ENCODE measurements at places on chromosomes 16 and 17.

DNA sequence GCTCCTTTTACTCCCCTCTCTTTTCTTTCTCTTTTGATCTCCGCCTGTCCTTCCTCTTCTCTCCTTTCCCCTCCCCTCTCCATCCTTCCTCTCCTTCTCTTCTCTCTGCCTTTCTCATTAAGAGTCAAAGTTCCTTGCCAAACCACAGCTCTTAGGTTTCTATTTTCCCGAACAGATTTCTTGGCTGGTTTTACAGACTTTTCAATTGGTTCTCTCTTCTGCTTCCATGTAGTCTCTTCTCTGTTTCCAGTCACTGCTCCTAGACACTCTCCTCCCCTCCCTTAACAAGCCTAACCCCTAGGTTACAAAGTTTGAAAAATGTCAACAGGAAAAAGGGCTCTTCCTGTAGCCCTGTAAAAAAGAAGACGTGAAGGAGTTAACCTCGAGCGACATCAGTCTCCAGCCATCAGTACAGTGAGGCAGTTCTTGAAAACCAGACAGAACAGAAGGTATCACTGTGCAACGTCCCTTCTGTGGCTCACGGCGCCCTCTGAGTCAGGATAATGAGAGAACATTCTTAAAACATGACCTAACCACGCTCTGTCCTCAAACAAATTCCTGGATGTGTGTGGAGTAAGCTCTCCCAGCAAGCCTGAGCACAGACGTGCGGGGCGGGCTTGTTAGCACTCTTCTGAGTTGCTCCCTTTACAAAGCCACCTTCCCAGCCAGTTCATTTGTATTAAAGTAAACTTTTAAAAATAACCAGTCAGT lies 11.6 kb upstream of the MARCHF10 start:
- DNase-seq, result no peak

DNA sequence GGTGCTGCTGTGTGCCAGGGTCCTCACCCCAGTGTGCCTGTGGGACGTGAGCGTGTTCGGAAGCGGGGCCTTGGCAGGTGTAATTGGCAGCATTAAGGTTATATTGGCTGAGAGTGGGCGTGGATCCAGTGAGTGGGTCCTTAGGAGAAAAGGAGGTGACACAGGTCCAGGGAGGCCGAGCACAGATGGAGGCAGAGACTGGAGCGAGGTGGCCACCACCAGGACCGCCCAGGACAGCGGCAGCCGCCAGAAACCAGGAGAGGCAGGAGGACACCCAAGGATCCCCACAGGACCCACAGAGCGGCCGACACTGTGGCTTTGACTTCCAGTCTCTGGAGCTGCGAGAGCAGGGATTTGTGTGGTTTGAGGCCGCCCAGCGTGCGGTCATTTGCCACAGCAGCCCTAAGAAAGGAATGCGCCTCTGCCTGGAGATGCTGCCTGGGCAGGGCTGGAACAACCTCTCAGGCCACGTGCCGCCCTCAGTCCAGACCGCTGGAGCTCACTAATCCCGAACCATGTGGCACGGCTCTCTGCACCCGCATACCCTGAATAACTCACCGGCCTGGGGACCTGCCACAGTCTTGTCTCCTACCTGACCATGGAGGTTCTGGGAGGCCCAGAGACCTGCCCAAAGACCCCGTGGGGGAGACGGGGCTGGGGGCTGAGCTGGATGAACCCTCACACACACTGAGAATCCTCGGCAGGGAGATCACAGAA lies 45.4 kb downstream of the SOX8 start:
- no peak for DNase-seq

- no peak for DNase-seq
Observed at GRCh38 chr17:72421128-72422092, 300.6 kb downstream of the SOX9 start.

DNA sequence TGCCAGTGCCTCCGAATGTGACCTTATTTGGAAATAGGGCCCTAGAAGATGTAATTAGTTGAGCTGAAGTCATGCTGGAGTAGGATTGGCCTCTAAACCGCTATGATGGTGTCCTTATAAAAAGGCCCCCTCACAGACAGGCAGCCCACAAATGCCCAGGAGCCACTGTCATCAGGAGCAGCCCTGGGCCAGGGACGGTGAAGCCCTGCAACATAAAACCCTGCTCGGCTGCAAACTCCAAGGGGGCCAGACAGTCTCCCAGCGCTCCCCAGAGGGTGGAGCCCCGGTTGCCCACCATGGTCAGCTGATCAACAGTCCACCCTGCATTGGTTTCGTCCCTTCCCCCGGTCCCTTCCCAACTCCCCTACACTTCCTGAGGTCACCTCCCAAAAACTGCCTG lies 351.7 kb downstream of the FOXL1 start:
- DNase-seq, result no peak

DNA sequence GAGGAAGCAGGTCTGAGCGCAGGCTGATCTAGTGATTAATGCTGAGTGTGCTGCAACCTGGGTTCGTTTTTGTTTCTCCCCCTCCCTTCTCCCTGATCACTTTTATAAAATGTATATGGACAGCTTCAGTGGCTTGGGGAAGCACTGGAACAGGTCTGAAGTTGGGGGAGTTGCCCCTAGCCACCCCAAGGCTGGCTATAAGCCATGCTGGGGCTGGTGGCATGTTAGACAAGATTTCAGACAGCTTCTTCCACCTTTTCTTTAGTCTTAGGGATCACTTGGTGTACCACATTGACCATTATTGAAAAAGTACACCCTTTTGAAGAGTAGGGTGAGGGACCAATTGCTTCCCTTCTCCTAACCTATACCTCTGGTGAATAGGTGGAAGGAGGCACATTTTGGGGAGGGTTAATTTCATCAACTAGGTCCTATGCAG lies 3.8 kb upstream of the VAC14 start:
- DNase-seq, result no peak

DNA sequence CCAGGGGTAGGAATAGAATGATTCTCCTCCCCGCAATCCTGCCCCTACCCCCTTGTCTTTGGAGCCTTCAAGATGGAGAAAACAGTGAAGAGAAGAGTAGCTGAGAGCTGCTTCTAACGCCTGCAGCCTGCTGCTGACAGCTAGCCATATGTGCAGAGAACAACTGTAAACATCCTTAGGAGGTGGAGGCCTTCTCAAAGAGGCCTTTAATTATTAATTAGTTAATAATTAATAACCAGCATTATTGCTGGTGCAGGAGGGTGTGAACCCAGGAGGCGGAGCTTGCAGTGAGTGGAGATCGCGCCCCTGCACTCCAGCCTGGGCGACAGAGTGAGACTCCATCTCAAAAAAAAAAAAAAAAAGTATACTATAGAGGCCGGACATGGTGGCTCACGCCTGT lies 8.5 kb downstream of the BFAR start:
- DNase-seq, result no peak
